Fibroblast of the conjunctiva (primary cell): ENCODE measurements at places on chromosomes 12 and 14.
A peak's percentile ranks its signal among the peaks of the same experiment; 100 is the strongest.

DNA sequence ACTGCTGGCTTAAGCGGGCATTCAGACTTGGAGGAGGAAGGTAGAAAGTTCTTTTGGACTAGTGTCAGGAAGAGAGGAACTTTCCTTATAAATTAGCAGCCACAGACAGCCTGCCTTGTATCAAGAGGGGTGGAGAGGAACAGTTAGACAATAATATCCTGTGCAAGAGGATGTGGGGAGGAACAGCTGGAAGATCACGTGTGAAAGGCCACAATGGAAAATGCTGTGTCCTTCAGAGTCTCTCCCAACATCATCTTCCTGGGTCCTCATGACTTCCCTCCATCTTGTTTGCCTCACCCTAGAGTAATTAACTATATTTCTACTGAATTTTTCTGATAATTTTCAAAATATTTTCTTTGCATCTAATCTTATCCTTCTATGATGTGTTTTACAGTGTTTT, 117.4 kb downstream of the MGAT4C start:
- no peak for DNase-seq

DNA sequence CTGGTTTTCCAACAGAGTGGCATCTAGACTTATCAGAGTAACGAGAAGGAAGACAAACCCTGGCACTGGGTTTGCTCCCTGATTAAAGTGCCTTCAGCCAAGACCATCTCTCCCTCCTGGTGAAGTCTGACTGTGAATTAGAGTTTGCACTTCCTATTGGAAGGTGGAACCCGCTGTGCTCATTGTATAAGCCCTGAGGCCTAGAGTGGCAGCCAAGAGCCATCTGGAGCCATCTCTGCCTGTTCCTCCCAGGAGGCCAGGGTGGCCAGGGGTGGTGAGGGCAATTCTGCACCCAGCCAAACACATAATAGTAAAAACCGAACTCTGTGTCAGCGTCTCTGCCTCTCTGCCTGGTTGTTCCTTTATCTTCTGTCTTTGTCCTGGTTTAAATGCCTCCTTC, 25.0 kb downstream of the MFAP5 start:
- DNase-seq: no peak

DNA sequence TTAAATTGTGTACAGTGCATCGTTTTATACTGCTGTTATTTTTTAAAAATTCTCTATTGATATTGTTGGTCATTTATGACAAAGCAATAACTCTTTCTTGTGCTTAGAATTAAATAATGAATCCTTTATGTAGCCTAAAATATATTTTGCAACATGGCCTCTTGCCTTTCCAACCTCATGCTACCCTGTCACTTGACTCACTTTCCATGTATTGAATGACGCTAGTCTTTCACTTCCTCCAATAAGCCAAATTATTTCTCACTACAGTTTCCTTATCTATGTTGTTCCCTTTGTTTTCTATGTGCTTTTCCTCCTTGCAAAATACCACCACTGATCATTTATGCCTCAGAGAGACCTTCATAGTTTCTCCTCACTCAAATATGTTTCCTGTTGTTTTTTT, 16.3 kb upstream of the EPYC start:
- DNase-seq: no peak

- DNase-seq: no peak
Observed at GRCh38 chr12:47798382-47798948, 21.2 kb downstream of the HDAC7 start.

GRCh38 chr12:41944216-41944615, 200.5 kb downstream of the GXYLT1 start:
- DNase-seq: no peak

GRCh38 chr12:3933074-3933818, 60.0 kb upstream of the PARP11 start:
- DNase-seq: no peak

GRCh38 chr12:71955970-71956369, 17.3 kb downstream of the TPH2 start:
- DNase-seq: no peak

GRCh38 chr12:10182354-10183049, 3.7 kb downstream of the TMEM52B start:
- DNase-seq: peak; percentile 30

DNA sequence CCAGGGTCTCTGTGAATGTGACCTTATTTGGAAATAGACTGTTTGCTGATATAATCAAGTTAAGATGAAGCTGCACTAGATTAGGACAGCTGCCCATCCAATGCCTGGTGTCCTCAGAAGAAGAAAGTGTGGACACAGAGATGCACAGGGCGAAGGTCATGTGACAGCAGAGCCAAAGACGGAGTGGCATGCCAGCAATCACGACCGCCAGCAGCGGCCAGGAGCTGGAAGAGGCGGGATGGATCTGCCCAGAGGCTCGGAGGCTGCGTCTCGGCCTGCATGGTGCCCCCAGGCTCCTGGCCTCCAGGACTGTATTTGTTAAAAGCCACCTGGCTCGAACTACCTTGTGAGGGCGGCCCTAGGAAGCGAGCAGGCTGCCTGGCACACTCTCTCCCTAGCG, 76.5 kb downstream of the RFLNA start:
- no peak for DNase-seq

GRCh38 chr12:31234053-31234840, 91.7 kb downstream of the SINHCAF start:
- no peak for DNase-seq

DNA sequence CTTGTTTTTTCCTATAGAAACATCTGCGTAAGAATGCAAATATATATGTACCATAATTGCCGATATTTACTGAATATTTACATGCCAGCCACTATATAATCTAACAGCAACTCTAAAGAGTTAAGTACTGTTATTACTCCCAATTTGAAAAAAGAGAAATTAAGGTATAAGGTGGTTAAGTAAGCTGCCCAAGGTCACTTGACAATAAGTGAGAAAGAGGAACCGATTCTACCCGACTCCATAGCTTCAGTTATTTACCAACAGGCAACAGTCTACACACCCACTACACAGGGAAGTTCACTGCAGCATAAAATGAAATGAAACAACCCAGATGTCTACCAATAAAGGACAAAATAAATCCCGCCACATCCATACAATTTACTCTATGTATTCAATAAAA, 1.1 kb downstream of the MIS18BP1 start:
- no peak for DNase-seq

DNA sequence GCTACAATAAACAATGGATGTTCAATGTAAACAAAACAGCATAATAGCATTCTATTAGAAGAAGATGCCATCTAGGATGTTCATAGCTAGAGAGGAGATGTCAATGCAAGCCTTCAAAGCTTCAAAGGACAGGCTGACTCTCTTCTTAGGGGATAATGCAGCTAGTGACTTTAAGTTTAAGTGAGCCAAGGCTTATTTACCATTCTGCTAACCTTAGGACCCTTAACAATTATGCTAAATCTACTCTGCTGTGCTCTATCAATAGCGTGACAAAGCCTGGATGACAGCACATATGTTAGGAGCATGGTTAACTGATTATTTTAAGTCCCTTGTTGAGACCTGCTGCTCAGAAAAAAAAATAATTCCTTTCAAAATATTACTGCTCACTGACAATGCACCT, 106.0 kb upstream of the SSTR1 start:
- DNase-seq: no peak

- DNase-seq: no peak
Observed at GRCh38 chr12:14946861-14947260, 8.5 kb upstream of the ERP27 start.

GRCh38 chr14:77498120-77498979, at the start of gene ISM2:
ISM2 (minus strand) TSS chr14:77498816; CDS start chr14:77498793, 23 bp downstream.
- DNase-seq: no peak

DNA sequence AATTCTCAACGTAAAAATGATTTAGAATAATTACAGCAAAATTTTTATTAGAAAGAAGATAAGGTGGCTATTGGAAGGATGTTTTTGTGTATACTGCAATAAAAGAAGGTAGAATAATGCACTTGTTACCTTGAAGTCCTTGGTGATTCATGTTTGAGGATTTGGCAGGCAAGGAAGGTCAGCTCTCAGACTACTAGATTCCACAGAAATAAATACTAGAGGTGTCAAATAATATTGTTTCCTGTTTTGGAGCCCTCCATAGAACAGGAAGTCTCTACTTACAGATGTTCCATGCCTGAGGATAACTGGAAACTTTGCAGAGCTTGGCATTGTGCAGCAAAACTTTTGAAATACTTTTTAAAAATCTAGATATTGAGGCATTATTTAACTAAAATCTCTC, 284.3 kb upstream of the SYT1 start:
- no peak for DNase-seq

DNA sequence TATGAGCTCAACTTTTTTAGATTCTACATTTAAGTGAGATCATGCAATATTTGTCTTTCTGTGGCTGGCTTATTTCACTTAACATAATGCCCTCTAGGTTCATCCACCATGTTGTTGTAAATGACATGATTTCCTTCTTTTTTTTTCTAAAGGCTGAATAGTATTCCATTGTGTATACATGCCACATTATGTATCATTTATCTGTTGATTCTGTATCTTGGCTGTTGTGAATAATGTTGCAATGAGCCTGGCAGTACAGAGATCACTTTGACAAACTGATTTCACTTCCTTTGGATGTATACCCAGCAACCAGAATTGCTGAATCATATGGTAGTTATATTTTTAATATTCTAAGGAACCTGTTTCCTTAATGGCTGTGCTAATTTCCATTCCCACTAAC, 19.1 kb downstream of the FBXW8 start:
- DNase-seq: no peak

DNA sequence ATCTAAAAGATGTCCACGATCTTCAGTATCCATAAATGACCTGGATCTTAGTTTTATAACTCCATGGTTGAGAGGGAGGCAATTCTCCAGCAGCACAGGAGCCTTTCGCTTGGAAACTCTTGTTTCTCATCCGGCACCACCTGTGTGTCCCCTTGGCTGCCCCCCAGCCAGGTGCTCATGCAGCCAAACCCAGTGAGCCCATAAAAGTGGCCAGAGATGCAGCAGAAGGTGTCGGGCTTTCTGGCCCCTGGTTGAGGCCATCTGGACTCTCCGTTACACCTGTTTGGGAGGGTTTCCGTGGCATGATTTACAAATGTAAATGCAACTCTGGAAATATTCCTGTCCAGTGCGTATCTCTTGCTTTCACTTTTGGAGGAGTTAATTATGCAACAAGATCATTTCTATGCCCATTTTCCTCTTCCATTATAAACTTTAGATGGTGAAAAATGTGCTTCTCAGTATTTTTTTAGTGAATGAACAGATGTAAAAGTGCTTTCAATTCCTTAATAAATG, 291.1 kb downstream of the DIO2 start:
- DNase-seq: no peak

DNA sequence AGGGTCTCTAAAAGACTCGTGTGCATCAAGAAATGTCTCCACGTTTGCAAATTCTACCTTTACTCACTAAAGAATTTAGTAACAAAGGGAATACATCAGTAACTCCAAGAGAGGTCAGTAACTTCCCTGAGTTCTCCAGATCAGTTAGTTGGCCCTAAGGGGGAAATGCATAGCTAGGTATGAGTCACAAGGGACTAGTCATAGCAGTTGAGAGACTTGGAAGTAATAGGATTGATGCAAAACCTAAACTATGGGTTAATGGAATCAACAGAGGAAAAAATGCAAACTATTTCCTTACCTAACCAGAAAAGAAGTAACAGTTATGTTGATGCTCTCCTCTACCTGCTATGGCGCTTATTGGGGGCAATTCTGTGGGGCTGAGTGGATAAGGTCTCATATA, 148.8 kb upstream of the GARIN6 start:
- no peak for DNase-seq

- DNase-seq: peak; percentile 27
Observed at GRCh38 chr14:58872061-58872460, 234.3 kb downstream of the DACT1 start.

DNA sequence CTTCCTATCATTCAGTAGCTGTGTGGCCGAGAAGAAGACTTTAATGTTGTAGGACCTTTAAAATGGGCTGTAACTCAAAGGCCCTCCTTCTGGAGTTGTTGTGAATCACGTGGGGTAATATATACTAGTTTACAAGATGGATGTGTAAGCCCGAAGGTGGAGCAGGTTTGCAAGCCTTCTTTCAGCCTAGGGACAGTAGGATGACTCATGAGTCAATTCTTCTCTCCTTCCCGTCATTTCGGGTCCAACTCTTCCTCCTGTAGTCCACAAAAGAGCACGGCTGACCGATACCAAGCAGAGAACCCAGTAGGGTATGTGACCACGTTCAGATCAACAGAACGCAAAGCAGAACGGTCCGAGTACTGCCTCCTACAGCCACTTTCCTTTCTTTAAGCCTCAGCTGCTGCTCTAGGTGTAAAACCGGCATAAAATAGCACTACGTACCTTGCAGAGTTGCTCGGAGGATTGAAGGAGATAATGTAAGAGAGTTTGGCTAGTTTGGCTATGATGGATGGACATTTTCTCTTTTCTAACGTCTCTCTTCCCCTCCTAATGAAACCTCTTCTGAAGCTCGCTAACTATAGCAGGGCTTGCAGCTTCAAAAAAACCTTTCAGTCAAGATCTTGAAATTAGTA, 1.3 kb upstream of the RASSF3 start:
- DNase-seq: no peak

GRCh38 chr14:75170772-75171171, 5.6 kb downstream of the TMED10 start:
- no peak for DNase-seq

- DNase-seq: no peak
Observed at GRCh38 chr12:31533470-31533869, 57.5 kb downstream of the DENND5B start.

DNA sequence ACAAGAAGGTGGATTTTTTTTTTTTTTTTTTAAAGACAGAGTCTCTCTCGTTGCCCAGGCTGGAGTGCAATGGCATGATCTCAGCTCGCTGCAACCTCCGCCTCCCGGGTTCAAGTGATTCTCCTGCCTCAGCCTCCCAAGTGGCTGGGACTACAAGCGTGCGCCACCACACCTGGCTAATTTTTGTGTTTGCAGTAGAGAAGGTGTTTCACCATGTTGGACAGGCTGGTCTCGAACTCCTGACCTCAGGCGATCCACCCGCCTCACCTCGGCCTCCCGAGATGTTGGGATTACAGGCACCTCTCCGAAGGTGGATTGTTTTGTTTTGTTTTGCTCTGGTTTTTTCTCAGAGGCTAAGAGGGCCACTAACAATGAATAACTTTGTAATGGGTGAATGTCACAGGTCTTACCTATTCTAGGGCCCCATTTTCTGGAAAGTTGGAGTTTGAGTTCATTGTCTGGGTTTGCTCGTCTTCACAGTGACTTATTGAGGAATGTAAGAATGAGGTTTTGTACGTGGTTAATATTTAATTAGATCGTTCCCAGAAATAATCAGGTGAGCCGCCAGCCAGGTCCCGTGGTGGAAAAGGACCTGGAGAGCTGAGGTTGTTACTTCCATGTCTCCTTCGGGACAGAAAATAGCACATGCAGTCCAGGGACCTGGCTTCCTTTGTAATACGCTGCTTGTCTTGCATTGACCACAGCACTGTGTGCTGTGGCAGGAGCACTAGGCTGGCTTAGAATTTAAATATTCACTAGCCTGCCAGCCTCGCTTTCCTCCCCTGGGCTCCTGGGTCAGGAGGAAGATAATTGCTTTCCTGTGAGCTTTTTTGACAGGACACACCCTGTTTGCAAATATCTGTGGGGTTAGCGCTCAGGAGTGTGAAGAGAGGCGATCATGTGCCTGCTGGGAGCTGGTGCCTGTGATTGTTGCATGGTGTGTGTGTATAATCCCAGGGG, 2.3 kb downstream of the HIP1R start:
- no peak for DNase-seq

- no peak for DNase-seq
Observed at GRCh38 chr12:50186681-50187080, 19.5 kb upstream of the CERS5 start.

- no peak for DNase-seq
Observed at GRCh38 chr12:44510510-44510909, 365.6 kb downstream of the NELL2 start.
